Stimulated activated CD4-positive, alpha-beta T cell treated with anti-CD3 and anti-CD28 coated beads, Interleukin-12 subunit alpha, Interleukin-12 subunit beta, amount 100 ng/mL, for 4 hours (primary cell): ENCODE measurements at places on chromosomes 2 and 18.
A peak's percentile ranks its signal among the peaks of the same experiment; 100 is the strongest.

DNA sequence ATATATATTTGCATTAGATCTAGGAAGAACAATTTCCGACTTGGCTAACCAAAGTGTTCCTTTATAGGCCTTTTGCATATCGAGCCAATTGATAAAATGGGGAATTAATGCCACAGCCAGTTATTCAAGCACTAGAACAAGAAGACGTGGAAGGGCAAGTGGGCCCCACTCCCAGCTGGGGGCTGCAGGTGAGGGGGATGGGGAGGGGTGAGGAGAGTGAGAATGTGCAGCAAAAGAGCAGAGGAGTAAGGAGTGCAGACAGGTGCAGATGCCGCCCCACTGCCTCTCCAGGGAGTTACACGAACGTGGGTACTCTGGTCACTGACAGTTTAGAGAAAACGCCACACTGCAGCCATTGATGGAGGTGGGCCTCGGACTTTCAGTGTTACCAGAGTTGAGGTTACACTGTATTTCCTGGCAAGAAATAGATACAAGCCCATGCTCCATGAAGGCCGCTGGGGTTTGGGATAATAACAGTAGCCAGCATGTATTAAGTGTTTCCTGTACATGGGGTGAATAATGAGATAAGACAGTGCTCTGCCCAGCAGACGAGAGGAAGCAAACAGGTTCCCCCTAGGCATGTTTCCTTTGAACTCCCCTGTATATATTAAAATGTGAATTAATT is 40.9 kb downstream of the GORASP2 start:
- no peak for DNase-seq

DNA sequence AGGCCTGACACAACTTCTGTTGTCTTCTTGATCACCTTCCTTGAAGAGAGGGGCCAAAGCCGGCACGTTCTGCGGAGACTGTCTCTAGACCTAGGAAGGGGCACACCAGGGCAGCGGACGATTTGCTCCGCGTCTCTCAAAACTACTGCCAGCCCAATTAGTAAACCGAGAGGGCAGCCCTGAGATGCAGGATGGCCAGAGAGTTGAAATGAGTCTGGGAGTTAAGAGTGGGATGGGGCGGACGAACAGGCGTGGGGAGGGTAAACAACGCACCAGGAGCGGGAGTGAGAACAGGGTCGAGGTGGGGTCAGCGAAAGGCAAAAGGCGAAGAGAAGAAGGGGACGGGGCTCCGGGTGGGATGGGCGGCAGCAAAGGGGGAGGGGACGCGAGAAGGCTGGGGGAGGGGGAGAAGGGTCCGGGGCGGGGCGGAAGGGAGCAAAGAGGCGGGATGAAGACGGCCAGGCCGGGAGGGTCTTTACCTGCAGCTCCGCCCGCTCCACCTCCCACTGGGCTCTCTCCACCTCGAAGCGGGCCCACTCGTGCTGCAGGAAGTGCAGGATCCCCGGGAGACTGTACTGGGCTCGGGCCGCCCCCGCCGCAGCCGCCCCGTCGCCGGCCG is 476 bp downstream of the STRN start:
- peak; percentile 45 for DNase-seq

- DNase-seq: no peak
Measured at GRCh38 chr18:46563317-46563716, 93.7 kb downstream of the LOXHD1 start.

DNA sequence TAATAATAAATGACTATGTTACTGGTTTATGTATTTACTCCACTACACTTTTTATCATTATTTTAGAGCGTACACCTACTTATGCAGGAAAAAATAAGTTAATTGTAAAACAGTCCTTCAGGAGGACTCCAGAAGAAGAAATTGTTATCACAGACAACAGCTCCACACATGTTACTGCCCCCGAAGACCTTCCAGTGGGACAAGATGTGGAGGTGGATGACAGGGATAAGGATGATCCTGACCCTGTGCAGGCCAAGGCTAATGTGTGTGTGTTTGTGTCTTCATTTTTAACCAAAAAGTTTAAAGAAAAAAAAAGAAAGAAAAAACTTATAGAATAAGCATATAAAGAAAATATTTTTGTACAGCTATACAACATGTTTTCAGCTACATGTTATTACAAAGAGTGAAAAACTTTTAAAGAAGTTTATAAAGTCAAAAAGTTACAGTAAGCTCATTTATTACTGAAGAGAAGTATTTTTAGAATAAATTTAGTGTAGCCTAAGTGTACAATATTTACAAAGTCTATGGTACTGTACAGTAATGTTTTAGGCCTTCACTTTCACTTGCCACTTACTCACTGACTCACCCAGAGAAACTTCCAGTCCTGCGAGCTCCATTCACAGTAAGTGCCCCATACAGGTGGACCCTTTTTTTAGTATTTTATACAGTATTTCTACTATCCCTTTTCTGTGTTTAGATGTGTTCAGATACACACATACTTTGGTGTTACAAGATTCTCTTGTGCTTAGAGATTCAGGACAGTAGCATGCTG is 7.5 kb downstream of the TGFBRAP1 start:
- DNase-seq: no peak

DNA sequence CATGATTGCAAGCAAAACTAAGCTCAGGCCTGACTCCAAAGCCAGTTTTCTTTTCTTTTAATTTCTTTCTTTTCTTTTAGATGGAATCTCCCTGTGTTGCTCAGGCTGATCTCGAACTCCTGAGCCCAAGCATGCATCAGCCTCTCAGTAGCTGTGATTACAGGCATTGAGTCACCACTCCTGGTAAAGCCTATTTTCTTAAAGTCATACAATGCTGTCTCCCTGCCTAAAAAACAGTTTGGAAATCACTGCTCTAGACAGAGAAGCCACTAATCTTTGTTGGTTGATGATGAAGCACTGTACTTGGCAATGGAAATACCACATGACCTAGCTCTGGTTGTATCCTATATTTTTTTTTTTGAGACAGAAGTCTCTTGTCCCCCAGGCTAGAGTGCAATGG is 33.1 kb upstream of the ZNF532 start:
- no peak for DNase-seq

DNA sequence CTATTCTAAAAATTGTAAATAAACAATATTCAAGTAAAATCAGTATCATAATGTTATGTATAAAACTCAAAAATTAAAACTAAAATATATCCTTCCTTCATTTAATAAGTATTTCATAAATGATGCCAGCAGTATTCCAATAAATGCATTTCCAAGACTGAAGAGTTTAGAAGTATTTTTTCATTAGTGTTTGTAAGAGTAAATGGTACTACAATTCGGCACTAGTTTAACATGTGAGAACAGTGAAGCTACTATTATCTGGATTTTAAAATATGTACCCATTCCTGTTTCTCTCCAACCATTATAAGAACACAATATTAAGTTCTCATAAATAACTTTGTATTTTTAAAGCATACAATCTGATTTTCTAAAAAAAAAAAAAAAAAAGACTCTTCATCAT is 3.3 kb downstream of the BAZ2B start:
- DNase-seq: no peak

GRCh38 chr2:45789961-45790723 is 138.7 kb downstream of the PRKCE start:
- no peak for DNase-seq

GRCh38 chr2:105644174-105644980 is 100.3 kb upstream of the NCK2 start:
- DNase-seq: no peak

GRCh38 chr18:75916624-75916982 is 489.1 kb upstream of the SMIM21 start:
- no peak for DNase-seq

GRCh38 chr2:215441560-215442400 is 5.9 kb upstream of the FN1 start:
- no peak for DNase-seq

DNA sequence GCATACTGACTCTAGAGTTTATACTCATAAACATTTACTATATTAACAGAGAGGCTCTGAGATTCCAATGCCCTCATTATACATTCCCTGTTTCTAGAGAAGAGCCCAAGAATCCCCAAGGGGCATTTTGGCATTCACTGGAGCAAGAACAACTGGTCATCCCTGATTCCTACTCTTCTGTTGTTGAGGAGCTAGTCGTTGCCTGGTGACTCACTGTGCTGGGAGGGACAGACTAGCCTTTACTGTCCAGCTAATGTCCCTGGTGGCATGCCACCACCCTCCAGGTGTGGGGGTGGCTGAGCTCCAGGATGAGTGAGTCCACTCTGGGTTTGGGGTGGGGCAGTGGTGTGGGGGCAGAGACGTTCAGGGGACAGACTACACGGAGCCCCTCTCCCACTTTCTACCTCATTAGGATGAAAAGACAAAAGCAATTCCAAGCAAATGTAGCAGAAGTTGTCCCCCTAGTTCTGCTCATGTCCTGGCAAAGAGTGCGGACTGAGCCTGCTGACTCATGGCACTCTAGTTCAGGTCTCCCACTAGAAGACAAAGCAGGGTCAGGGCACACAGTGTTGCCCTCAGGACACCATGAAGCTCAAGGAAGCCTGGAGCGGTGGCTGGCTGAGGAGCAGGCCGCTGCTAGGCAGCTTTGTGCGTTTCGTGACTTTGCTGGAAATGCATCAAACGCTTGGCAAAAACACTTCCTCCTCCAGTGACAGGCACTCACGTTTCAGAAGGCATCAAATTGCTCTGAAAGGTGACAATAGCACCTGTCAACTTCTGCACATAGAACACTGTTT is 49.4 kb downstream of the RHOB start:
- no peak for DNase-seq

GRCh38 chr2:74109551-74109950 is 38.2 kb downstream of the BOLA3 start:
- DNase-seq: no peak

DNA sequence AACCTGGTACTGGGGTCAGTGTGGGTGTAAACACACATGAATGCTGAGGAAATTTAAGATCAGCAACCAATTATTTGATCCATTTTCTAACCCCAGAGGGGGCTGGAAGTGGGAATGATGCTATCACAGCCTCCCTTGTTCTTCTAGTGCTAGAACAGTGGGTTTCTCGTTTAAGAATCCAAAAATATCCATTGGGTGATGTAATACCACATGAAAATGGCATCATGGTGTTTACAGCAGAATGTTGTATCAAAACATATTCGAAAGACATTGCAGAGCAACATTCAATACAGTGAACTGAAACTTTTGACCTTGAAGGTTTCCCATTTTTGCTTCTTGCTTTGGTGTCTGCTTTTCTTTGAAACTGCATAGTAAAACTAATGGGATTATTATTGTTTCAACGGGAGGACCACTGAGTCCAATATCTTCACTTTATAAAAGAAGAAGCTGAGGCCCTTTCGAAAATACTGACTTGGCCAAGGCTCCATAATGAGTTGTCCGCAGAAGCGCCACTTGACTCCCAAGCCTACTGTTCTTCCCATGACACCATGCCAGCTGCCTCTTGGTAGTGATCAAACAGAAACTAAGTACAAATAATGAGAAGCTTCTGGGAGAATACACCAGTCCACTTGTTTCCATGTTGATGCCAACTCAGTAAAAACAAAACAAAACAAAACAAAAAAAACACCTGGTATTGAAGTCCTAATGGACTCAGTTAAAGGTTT is 106.1 kb downstream of the COLEC12 start:
- DNase-seq: no peak

DNA sequence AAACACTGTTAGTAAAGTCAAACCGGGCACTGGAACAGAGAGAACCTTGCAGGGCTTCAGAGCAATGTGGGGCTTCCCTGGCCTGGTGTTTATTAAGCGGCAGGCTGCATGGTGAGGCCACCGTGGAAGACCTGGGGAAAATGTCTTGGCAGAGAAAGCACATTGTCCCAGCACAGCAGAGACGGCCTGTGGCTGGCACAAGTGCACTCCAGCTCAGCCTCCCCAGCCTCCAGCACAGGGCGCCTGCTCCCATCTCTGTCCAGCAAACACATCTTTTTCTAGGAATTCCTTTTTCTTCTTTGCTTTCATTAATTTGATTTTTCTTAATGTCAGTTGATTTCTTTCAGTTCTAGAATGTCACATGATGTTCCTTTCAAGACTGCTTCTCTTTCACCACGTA is 138.2 kb upstream of the NFATC1 start:
- no peak for DNase-seq
